ENCODE measurements at places on chromosomes 12 and 14. TPM values are rescaled to one million over a fixed set of nuclear protein-coding genes. Genes with fewer than 3 reads are reported as not detected.

DNA sequence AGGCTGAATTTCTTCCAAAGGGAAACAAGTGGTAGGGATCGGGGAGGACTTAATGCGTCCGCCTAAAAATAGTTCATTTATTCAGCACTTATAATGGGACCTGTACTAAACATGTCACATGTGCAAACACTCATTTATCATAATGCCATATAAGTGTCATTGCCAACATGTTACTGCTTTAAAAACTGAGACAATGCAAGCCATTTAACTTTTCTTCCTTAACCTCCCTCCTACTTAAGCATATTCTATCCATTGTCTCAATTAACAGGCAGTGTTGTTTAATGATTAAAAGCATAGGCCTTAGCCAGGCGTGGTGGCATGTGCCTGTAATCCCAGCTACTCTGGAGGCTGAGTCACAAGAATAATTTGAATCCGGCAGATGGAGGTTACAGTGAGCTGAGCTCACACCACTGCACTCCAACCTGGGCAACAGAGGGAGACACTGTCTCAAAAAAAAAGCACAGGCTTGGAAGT lies 13.5 kb upstream of the SCFD1 start:
- no peak for DNase-seq

GRCh38 chr12:70197345-70197744 lies 45.9 kb upstream of the CNOT2 start:
- no peak for DNase-seq

DNA sequence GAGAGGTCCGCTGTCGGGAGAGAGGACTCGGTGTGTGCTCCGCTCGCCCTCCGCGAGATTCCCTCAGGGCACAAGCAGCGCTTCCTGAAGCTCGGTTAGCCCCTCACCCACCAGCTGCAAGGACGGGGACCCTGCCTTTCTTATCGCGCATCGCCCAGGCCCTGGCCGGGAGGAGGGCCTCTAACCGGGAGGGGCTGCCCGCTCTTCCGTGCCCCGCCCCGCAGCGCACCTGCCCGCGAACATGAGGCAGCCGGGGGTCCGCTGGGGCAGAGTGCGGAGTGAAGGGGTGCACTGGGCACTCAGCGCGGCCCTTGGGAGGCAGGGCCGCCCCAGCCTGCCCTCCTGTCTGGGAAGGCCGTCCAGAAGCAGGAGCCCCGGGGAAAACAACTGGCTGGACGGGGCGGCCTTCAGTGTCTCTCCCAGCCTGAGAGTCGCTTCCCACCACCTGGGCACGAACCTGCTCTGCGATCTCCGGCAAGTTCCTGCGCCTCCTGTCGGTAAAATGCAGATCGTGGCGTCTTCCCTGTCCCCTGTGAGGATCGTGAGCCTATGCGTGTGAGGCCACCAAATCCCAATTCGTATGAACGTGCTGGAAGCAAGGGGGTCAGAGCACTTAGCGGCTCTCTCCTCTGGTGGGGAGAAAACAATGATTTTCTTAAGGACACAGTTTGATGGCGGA lies 28.0 kb upstream of the ADIPOR2 start:
- no peak for DNase-seq

GRCh38 chr12:89474615-89475014 lies 50.0 kb downstream of the GALNT4 start:
- no peak for DNase-seq

DNA sequence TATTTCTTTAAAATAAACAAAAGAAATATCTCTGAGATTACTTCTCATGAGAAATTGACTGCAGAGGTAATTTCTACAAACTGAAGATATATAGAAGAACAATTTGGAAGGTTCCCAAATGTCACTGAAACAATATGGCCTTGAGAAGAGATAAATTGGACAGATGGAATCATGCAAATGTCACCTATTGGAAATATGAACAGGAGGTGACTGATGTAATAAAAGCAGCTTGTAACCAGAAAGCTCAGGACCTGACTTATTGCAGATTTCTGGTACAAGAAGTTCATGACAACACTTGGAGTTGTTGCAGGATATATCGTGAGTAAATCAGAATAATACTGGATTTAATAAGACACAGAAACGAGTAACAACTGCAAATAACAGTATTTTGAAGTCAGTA lies 93.3 kb upstream of the TRHDE start:
- no peak for DNase-seq

DNA sequence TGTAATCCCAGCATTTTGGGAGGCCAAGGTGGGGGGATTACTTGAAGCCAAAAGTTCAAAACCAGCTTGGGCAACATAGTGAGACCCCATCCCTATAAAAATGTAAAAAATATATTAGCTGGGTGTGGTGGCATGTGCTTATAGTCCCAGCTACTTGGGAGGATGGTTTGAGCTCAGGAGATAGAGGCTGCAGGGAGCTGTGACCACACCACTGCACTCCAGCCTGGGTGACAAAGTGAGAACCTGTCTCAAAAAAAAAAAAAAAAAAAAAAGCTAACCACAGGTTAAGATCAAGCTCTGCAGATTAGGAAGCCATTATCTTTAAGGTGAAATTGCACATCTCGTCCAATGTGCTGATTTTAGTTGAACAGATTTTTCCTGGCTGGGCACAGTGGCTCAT lies 23.7 kb upstream of the CERS5 start:
- no peak for DNase-seq

- DNase-seq = no peak
These were observed 559.9 kb downstream of the TRHDE start for GRCh38 chr12:72832024-72832423.

GRCh38 chr12:123043536-123044001 lies 63.1 kb downstream of the ARL6IP4 start:
- DNase-seq = peak; percentile 42

DNA sequence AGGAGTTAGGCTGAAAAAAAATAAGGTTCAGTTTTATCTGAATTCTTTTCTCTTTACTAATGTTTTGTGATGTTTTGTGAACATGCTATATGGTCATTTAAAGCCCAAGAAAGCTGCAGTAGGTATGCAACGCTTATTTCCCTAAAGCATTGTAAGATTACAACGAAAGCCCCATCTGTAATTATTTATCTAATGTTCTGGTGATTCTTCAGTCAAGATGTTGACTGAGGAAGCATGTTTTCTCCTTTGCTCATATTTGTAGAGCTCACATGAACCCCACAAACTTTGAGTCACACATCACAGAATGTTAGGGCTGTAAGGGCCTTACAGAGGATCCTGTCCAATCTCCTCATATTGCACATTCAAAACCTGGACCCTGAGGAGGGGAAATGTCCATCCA lies 3.2 kb upstream of the TUBA1C start:
- no peak for DNase-seq

GRCh38 chr12:23238957-23239356 lies 614.0 kb downstream of the ETNK1 start:
- DNase-seq = no peak

- DNase-seq = no peak
These were observed 376.0 kb upstream of the LRFN5 start for GRCh38 chr14:41230683-41231082.

GRCh38 chr12:27580561-27581330 lies 56.7 kb downstream of the PPFIBP1 start:
- DNase-seq = no peak

GRCh38 chr12:81150382-81150781 lies 72.5 kb downstream of the ACSS3 start:
- no peak for DNase-seq

DNA sequence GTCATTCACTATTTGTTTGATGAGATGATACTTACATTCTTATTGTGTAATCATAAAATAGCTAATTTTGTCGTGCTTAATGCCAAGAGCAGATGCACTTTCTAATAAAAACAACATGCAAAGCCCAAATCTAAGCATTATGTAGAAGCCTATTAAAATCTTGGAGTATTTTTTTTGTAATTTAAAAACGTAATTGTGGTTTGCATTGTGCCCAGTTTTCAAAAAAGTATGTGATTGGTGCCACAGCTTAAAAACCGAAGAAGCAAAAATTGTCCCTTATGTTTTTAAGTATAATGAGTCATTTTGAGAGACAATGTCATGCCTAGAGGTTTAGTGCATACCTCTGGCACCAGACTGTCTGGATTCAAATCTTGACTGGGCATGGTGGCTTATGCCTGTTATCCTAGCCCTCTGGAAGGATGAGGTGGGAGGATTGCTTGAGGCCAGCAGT lies 464.8 kb upstream of the RGS6 start:
- no peak for DNase-seq

The POTEM gene
- not detected for total RNA-seq

The CYP27B1 gene
- total RNA-seq = not detected

The KRT85 gene
- total RNA-seq = not detected

Measured in ascending aorta (tissue), 2 donors.